ENCODE measurements at places on chromosomes 6 and 20.

- DNase-seq: no peak
These were observed 33.0 kb downstream of the MRAP2 start for GRCh38 chr6:84066536-84066935.

DNA sequence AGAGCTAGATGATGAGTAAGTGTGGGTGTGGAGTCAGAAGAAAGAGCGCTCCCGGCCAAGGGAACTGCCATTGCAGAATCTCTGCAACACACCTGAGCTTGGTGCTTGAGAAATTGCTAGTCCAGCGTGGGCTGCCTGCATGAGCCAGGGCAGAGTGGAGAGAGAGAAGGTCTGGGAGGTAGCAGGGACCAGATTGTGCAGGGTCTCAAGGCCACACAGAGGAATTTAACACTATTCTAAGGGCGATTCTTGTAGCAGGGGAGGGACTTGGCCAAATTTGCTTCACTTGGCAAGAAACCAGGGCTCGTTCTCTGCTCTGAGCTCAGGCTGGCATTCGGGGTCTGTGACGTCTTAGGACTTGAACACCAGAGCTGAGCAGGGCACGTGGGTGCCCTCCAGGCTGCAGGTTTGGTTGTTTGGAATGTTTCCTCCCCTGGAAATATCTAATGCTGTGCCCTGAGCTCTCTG, 53.5 kb downstream of the BCAS4 start:
- DNase-seq: no peak

- no peak for DNase-seq
These were observed 76.1 kb upstream of the HSF2 start for GRCh38 chr6:122323361-122323760.

- no peak for DNase-seq
These were observed 73.1 kb upstream of the QKI start for GRCh38 chr6:163341224-163342061.

DNA sequence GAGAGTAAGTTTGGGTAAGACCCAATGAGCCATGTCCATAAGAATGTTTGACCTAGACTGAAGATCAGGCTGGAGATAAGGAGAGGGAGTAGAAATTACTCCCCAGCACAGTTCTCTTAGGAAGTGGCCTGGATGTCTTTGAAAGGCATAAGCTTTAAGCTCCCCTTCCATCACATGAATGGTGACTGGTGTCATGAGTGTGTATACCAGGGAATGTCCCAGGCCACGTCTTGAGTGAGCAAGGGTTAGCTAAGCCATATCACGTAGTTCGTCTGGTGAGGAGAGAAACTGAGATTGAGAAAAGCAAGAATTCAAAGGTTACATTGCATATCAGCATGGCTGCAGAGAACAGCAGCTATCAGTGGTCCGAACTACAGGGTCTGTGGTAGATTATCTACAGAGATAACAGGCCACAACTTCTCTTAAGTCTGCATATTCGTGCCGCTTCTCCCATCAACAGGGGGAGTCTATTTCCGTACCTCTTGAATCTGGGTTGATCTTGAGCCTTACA, 60.1 kb upstream of the BMP2 start:
- DNase-seq: no peak

DNA sequence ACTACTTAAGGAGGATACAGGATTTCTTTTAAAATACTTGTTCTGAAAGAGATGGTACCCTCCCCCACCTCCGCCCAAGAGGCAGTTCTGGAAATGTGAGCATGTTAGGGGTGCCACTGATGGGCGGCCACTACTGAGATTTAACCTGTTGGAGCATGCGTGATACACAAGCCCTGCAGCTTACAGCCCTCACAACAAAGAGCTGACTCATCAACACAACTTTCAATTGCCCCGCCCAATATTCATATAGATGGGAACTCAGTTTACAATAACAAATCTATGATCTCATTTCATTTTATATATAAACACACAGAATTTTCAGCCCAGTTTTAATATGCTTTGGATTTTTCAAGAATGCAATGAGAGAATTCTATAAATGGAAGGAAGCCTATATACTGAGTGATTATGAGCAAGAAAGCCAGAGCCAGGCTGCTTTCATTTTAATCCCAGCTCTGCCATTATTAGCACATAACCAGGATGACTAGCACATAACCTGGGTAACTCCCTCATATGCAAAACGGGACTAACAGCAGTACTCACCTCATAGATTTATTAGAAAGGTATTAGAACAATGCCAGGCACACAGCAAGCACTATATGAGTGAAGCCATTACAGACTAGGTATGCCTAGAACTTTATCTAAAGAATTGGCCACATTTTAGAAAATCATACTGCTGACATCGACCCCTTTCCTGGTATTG, 45.6 kb upstream of the IPCEF1 start:
- DNase-seq: no peak

DNA sequence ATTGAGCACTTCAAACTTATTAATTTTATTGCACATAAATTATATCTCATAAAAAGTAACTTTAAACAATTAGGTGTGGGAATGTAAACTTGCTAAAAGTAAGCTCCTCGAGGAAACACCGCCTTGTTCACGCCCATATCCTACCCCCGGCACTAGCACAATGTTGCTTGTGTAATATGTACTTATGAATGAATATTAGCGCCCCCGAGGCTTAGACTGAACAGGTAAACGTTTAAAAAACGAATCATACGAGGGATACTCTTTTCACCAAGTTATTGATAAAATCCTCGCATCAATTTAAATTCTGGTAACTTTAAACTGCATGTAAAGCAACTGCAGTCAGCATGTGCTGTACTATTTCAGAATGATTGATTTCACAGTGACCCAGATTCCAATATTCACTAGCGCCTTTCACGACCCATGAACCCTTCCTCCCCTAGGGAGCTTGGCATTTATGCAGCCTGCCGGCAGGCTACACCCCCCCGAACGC, 637 bp downstream of the TFB1M start:
- DNase-seq: no peak

DNA sequence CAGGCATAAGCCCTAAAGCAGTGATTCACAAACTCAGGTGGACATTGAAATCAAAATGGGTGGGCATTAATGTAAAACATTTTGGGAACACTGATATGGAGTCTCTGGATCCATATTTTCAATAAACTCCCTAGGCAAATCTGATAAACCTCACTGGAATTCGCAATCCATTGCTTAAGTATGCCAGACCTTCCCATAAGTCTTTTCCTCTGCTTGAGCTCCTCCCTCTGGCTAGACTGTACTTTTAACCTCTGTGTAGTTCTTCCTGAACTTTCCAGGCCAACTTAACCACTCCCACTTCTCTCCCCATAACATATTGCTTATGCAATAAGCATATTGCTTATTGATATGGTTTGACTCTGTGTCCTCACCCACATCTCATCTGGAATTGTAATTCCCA, 629.7 kb upstream of the IMPG1 start:
- no peak for DNase-seq

- DNase-seq: no peak
These were observed 31.5 kb downstream of the SLC2A12 start for GRCh38 chr6:134020968-134021367.

DNA sequence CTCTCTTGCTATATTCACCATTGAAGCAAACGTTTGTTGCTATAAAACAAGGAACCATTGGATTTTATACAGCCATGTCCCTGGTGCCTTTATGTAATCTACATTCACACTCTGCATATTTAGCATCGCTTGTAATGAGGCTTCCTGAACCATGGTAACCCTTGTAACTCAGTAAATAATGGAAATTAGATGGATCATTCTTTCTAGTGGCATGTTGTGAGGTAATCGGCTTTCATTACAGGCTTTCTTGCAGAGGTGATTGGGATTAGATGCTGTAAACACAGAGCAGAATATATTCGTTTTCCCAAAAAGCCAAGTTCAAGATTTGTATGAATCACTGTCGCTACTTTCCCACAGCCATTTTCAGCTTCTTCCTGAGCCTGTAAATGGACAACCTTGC, 36.1 kb downstream of the SMPDL3A start:
- DNase-seq: no peak

DNA sequence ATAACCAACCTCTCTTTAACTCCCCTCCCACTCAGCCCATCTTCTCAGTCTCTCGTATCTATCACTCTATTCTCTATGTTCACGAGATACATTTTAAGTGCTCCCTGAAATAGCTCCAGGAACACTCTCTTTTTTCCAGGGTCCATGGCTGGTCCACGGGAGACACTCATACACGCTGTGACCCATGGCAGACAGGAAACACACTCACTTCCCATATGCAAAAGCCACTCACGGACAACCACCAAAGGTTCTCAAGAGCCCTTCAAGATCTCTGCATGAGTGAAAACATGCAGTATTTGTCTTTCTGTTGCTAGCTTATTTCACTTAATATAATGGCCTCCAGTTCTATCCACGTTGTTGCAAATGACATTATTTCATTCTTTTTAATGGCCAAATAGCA, 71.4 kb upstream of the PCSK2 start:
- no peak for DNase-seq

DNA sequence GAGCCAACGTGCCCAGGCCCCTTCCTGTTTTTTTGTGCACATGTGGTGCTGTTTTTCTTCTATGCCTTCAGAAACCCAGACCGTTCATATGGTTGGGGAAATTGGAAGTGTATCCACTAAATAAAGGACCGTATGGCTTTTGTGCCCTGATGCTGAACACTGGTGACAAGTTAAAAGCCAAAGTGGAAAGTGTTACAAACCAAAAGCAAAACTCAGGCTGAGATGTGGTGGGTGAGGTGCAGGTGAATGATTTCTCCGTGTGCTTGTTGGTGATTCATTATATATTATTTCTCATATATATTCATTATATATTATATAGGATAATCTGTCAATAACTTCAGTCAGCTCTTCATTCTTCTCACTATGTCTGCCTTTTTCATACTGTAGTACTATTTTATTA, 148.6 kb downstream of the SOBP start:
- DNase-seq: peak; percentile 46

DNA sequence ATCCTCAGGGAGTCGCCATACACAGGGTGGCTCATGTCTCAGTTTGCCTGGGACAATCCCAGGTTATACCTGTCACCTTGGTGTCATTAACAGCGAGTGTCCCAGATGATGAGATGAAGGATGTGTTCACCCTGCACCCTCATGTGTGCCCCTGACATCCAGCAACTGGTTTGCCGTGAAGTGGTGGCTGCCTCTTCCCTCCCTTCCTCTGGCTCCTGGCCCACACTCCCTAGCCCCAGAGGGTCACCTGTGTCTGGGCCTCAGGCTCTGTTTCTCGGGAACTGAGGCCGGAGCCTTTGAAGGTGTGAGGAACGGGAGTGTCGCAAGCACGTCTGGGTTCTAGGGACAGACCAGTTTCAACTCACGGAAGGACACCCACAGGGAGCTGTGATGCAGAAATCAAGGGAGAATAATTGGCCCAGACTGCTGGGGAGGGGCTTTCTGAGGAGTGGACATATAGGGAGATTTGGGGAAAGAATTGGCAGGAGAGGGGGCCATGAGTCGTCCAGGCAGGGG, 35.8 kb upstream of the PHACTR3 start:
- DNase-seq: no peak

DNA sequence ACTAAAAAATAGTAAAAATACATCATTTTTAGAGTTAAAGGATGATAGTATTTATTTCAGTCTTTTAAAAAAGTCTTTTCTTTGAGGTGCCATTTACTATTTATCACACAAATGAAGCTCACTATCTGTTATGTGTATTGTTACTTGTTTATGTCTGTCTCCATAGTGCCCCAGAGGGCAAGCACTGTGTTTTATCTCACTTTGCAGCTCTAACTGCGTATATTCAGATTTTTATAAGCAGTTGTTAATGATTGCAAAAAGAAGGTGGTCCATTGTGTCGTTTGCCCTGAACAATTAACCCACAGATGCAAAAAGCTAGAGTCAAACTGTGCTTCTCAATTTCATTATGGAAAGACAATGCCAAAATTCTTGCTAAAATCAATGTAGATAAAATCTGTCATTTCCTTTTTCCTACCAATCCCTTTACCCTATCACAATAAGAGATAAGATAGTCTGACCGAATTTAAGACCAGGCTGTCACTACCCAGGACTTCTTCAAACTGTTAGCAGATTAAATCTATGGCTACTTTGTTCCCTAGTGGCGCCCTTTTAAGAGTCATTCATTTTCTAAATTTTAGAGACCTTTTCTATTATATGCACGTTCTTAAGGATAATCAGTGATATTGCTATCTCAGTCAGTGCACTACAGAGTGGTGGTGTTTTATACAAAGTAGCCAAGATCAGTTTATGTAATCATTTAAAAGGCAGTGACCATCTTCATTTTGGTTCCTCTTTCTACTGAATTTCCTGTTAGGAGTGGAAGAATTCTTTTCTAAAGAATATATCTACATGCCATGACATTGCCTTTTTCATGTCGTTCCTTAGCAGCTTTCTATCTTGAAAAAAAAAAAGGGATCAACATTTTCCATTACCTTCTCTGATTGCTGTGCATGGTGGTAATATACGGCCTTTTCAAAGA, 133.1 kb upstream of the PRDM1 start:
- DNase-seq: no peak

DNA sequence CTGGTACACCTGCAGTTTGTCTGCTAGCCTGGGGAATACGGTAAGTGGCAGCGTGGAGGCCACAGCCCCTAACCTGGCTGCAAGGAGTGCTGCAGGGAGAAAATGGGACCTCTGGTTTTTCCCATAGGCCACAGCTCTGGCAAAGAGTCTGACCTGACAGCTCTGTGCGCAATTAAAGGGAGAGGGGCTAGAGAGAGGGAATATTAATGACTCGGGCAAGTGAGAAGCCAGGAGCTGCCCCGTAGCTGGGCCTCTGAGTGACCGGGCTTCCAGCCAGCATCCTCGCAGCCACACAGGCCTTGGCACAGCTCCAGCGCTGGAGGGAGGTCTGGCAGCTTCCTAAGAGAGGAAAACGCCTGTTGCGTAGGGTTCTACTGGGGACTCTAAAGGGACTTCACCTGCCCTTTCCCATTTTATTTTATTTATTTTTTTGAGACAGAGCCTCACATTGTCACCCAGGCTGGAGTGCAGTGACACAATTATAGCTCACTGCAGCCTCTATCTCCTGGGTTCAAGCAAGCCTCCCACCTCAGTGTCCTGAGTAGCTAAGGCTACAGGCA, 18.2 kb upstream of the OCSTAMP start:
- DNase-seq: no peak

- DNase-seq: no peak
These were observed 18.7 kb downstream of the LEMD2 start for GRCh38 chr6:33770124-33770832.

GRCh38 chr6:37793067-37793466, 26.5 kb upstream of the ZFAND3 start:
- DNase-seq: no peak

GRCh38 chr6:148086843-148087242, 255.8 kb upstream of the SASH1 start:
- no peak for DNase-seq

DNA sequence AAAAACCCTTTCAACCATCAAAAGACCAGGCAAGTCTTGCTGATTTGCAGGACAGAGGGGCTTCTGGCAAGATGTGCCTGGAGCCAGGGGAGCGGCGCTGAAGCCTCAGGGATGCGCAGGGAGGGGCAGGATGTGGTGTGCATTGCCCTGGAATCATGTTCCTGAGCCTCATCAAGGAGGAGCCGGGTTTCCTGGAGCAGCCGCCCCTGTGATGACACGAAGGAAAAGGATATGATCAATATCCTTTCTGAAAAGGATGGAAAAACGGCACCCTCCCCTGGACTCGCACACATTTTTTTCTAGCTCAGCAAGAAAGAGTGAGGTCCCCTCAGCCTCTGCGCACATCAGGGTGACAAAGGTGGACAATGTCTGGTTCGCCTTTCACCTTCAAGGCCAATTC, 173.1 kb upstream of the SSTR4 start:
- no peak for DNase-seq

Data from GM13977 (cell line).